ENCODE measurements at places on chromosomes 5 and 9.

DNA sequence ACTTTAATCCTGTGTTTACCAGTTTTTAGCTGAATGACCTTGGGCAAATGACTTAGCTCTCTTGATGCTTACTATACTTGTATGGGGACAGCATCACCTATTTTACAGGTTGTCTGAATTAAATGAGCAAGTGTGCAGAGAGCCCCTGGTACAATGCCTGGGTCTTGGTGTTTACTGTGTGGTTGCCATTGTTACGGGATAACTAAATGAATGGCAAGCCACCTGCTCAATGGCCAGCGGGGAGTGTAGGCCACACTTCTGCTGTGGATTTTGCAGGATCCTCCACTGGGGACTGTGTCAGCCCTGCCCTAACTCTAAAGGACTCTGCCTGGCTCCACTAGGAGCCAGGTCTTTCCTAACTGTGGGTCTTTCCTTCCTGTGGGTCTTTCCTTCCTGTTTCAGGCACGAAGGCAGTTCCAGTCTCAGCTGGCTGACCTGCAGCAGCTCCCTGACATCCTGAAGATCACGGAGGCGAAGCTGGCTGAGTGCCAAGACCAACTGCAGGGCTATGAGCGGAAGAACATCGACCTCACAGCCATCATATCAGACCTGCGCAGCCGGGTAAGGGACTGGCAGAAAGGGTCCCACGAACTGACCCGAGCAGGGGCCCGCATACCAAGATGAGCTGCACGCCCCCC, 10.3 kb upstream of the GLE1 start:
- DNase-seq, result peak; percentile 34

DNA sequence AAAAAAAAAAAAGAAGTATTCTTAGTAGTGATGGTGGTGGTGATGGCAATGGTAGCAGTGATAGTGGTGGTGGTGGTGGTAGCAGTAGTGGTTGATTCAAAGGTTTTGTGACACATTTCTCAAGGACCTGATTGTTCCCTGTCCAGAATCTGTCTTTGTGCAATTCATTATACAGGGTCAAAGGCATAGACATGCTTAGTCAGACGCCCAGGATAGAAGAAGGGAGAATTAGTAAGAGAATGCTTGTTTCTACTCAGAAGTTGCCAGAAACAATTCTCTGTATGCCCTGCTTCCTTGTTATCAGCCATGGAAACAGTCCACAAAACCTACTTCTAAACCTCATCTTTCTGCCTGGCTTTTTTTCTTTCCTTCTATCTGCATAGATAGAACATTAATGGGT, 89.4 kb downstream of the SLC44A1 start:
- no peak for DNase-seq

GRCh38 chr9:16898464-16898863, 28.0 kb upstream of the BNC2 start:
- no peak for DNase-seq

- no peak for DNase-seq
Measured at GRCh38 chr5:93998951-93999455, 257.6 kb upstream of the POU5F2 start.

GRCh38 chr5:83184534-83184933, 107.2 kb downstream of the XRCC4 start:
- DNase-seq, result no peak

DNA sequence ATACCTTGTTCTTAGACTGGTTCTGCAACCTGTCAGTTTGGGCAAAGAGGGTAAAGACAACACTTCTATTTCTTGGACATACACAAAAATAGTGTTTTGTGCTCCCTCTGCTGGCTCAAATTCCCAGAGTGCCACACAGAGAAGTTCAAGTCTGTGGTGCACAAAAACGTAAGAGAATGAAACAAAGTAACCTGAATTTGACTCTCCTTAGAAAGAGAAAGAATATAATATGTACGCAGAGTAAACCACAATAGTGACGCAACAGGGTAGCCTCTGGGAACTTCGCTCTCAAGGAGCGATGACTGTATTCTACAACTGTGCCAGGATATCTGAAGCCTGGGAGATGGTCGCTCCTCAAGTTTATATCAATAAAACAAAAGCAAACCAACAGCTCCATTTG, 18.5 kb downstream of the DDX31 start:
- peak; percentile 7 for DNase-seq

DNA sequence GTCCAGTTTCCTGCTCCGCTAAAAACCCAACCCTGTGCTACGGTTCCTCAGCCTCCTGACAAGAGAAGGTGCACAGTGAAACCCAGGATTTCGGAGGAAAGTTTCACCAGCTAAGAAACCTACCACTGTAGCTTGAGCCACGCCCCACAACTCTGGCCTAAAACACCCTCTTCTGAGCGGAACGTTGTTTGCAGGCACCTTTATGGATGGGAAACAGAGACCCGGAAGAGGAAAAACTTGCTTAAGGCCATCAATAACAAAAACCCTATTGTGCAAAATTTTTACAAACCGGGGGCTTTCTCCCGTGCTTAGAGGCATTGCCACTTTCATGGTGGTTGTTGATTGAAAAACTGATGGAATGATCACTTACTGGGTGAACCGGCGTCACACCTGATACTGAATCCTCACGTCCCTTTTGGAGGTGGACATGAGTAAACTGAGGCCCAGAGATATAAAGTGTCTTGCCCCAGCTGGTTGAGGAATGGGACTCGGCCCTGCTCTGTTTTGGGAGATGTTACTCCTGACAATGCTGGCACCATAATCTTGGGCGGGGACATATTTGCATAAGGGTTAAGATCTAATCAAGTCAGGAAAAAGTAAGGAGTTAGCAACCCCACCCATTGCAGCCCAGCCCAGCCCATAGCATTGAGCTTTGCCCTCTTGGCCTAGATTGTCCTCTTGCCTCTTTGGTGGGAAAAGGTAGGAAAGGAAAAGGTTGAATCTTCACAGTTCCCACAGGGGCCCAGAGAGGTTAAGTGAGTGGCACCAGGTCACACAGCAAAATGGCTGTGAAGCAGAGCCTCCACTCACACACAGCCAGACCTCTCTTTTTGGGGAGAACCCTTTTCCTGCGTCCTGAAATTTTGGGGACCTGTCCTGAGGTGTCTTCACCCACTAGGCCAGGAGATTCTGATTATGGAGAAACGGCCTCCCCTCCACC, 23.2 kb upstream of the PTGS1 start:
- no peak for DNase-seq

DNA sequence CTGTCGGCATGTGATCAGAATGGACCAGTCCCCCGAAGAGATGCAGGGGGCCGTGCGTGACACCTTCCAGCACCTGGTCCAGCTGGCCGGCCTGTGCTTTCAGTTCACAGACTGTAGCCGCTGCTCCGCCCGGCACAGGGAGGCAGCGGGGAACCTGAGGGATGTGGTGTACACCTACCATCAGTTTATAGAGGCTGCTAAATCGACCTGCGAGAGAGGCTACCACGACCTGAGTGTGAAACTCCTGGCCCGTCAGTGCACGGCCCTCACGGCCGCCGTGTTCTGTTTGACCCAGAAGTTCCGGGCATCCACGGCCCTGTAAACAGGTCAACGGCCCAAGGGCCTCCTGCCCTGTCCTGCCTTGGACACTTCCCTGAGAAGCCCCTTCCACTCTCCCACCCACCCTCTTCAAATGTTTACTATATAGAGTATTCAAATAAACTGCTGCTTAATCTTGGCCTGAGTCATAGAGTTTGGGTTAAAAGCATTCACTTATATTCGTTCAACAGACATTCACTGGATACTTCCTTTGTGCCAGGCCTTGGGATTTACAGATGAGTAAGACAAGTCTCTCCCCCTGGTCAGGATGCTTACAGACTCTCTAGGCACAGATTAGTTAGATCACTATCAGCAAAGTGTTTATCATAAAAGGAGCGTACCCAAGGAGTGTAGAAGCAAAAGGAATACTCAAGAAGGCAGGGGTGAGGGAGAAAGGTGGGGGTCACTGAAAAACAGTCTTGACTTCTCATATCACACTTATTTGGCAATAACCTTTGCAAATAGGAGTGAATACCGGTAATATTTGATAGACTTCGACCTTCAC, 6.9 kb upstream of the TRMT10B start:
- DNase-seq, result no peak

- no peak for DNase-seq
Measured at GRCh38 chr5:124847907-124848306, 101.5 kb upstream of the ZNF608 start.

DNA sequence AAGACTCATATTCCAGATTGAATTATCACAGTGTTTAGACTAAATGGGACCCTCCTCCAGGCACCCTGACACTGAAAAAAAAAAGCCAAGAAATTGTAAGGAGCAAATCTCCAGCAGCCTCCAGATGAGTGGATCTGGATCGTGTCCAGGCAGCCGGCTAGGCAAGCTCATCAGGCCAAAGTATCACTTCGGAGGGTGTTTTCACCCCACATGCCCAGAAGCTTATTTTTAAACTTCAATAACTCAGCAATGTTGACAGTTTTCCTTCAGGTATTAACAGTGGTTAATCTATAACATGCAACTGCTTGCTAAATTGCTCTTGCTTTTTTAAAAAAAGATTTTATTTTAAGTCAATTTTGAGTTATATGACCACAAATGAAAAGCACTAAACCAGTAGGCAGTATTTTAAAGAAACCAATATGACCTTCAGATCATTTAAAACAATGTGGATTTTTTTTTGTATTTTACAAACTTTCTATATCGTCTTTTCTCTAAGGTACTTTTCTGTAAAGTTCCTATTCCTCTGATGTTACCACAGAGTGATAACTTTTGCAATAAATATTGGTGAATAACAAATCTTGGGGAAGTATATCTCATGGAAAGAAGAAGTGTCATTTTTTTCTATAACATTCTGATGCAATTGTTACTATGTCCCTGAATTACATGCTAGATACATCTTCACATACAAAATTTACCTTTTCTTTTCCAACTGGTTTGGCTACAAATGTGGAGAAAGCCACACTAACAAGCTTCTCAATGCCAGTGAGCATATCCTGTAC, 30.7 kb downstream of the ACOT12 start:
- no peak for DNase-seq

- DNase-seq, result no peak
Measured at GRCh38 chr5:107574287-107574686, 96.5 kb downstream of the EFNA5 start.

DNA sequence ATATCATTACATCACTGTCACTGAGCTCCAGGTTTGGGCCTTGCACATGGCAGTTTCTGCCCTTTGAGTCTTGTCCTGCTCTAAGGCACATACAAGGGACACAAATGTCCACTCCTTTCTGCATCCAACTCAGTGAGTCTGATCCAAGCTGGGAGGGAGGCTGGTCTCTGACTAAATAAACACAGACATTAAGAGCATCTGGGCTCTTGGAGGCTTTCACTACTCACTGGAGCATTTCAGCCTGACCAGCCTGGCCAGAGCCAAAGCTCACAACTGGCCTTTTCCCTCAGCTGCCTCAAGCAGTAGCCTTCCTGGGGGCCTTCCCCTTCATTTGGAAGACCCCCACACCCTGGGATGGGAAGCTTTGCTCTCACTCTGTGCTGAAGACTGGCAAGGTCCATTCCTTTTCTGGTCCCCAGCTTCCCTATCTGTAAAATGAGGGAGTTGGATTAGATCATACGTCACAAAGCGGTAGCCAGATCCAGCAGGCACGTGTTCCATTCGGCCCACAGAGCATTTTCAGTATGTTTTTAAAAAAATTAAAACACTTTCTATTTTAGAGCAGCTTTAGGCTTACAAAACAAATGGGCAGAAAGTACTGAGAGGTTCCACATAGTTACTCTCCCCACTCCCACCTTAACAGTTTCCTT, 58.6 kb upstream of the XPA start:
- no peak for DNase-seq

DNA sequence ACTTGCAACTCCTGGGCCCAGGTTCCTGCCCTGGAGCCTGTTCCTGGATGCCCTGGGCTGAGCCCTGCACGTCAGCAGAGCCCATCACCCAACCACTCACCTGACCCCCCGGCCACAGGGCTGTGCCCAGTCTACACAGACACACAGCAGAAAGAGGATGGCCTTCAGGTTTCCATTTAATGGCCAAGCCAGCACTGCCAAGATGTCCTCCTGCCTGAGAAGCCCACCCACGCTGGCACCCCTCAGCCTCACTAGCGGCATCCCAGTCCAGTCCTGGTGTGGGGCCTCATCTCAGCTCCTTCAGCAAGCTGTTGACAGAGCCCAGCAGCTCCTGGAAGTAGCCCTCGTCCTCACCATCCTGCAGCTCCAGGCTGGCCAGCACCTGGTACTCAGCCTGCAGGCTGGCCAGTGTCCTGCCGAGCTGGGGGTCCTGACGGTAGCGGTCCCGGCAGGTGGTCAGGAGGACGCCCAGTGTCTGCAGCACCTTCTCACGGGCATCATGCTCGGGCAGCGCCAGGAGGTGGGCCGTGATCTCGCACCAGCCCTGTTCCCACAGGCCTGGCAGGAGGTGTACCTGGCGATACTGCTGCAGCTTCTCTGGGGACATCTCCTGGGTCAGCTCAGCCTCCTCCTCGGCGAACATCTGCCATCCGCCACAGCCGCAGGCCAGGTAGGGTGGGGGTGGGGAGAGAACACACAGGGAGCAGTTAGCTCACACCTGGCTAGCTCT, 71.9 kb upstream of the LRRTM2 start:
- no peak for DNase-seq

DNA sequence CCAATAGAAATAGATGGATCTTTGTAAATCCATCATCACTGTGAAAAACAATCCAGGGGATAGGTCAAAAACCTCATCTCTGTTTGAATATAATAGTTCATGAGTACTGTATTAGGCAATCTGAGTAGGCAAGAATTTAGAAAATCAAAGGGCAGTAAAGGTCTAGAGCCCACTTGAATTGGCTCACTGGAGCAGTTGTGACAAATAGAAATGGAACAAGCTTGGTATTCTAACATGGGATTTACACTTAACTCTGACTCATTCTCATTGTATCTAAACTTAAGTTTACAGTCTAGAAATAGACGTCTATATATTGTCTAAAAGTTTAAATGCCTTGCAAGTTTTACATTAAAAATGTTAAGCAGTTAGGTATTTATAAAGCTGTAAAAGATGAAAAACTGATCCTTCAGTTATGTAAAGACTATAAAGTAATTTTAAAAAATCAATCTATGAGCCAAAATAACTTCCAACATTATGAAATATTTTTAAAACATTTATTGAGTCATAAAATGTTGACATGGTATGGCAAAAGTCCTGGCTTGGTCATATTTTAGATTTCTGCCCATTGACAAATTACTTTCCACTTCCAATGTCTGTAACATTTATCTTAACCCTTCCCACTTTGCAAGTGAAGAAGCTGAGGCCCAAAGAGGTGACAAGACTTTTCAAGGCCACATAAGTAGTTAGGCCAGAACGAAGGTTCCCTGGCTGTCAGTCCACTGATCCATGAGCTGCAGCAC, 203.7 kb upstream of the NREP start:
- DNase-seq, result no peak

DNA sequence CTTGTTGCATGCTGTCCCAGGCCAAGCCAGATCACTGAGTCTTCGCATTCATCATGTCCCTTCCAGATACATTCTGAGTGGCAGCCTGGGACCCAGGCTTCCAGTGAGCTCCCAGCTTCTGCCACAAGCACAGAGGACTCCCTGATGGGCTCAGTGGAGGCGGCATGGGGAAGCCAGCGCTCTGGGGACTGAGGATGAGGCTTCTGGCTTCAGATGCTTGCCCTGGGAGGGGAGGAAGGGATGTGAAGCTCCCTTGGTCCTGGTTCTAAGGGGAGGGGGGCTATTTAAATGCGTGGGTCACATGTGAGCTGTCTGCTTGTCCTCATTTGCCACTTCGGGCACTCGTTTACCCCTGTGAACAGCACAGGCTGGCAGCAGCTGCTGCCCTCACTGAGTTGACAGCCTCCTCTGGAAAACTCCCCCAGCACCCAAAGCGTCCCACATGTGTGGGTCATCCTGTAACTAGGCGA, 174.0 kb downstream of the NR3C1 start:
- DNase-seq, result no peak

Measured in CD4-positive, alpha-beta T cell (primary cell).